Globus pallidus (tissue), 1 donor: ENCODE measurements at places on chromosomes 4 and X.
A peak's percentile ranks its signal among the peaks of the same experiment; 100 is the strongest.

DNA sequence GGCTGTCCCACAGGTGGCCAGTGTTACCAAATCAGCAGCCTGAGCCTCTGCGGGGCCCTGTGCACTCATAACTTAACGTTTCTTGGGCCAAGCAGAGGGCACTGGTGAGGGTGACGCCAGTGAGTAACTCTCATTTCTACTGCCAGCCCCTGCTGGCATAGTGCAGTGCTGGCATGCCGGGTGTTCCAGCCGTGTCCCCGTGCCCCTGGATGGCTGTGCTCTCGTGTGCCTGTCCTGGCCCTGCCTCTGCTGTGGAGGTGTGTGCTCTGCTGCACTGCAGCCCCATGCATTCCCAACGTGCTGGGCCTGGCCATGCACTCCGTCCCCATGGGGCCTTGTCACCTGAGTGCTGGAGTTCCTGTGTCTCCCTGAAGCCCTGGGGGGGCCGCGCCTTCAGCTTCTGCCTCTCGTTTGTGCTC lies 14.7 kb downstream of the TBC1D14 start:
- no peak for DNase-seq

- no peak for DNase-seq
Measured at GRCh38 chr4:180179146-180179545, 2064.1 kb upstream of the TENM3 start.

- DNase-seq = no peak
Measured at GRCh38 chrX:110442635-110443034, 84.0 kb downstream of the RTL9 start.

DNA sequence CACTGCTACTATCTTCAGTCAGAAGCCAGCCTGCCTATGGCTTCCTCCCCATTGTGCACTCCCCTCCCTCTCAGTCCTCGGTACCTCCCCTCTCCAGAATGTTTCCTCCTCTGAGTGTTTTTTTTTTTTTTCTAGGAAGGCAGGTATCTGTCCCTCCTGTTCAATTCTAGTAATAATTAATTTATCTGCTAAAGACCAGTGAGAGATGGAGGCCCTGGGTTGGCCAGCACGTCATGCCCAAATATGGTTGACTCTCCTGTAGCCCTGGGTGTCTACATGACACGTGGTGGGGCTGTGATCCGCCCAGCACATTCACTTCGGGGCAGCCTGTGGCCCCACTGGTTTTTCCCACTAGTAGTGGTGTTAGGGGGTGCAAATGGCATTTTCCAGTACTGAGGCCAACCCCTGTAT lies 1.8 kb downstream of the FLNA start:
- no peak for DNase-seq

GRCh38 chrX:132093239-132093860 lies 34.5 kb downstream of the FRMD7 start:
- no peak for DNase-seq

DNA sequence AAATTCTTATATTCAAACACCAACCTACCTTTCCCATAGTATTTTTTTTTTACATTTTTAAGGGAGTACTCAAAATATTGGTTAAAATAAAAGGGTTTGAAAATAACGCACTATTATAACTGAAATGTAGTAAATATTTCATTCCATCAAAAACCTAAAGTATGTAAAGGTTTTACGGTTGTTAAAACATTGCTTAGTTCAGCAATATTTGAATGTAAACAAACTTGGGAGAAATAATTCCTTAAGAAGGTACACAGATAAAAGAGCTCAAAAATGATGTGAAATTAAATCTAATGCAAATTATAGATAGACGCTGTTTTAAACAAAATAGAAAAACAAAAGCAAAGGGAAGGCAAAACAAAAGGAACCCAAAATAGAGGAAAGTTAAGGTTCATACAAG lies 1476.9 kb downstream of the PCDH18 start:
- no peak for DNase-seq

- no peak for DNase-seq
Measured at GRCh38 chr4:6926681-6927478, 17.3 kb downstream of the TBC1D14 start.

DNA sequence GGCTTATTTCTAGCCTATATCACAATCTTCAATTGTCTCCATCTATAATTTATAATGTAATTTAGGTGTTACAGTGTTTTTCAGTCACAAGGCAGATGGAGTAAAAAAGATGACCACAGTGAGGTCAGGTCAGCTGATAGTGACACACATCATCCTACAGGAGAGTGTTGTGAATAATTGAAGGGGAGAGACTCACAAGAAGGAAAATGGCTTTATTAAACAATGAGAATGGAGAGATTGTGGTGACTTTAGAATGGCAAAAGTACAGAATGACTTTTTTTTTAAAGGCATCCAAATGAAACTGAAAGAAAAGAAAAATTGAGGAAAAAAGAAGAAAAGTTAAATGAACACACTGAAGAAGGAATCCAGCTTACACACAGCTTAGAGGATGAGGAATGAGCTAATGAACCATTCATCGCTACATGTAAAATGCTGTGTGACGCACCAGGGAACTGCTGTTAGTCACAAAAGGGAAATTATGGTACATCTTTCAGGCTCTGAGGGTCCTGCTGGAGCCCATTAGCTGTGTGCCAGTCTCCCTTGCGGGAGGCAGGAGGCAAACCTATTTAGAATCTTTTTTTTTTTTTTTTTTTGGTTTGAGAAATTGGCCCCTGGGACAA lies 56.6 kb downstream of the SPRY1 start:
- DNase-seq = no peak

- no peak for DNase-seq
Measured at GRCh38 chr4:65383589-65384305, 286.5 kb downstream of the EPHA5 start.

GRCh38 chr4:173301518-173302201 lies 32.5 kb downstream of the HMGB2 start:
- DNase-seq = peak; percentile 24

DNA sequence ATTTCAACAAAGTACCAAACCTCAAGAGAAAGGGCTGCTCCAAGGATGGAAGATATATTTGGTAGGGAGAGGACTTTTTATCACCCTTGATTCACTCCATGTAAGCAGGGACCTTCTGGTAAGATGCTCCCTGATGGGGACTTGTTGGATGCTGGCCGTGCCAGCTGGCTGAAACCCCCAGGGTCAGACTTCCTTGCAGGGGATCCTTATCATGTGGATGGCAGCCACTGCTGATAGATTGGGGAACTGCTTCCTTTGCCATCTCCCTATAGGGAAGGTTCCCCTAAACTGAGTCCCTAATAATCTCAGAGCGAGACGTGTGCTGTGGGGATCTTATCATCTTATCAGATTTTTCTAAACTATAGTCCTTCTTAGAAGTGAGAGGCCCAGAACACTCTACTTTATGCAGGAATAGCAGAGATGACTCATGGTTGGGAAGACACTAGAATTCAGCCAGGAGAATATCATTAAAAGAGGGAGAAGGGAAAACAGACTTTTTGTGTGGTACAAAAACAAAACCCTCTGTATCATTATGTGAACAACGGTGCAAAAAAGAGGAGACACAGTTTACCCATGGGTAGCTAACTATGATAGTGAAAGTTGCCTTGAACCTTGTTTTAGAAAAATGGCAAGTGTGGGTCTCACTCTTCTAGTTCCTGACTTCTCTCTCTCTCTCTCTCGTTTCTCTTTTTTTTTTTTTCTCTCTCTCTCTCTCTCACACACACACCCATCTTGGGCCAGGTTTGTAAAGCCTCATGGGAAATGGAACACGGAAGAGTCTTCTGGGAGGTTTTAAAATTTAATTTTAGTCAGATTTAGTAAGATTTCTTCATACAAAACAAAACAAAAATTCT lies 16.1 kb downstream of the RHOH start:
- DNase-seq = no peak

- DNase-seq = no peak
Measured at GRCh38 chr4:21184788-21185187, 484.5 kb downstream of the PACRGL start.

- DNase-seq = no peak
Measured at GRCh38 chrX:69207216-69207615, 42.0 kb upstream of the PJA1 start.

DNA sequence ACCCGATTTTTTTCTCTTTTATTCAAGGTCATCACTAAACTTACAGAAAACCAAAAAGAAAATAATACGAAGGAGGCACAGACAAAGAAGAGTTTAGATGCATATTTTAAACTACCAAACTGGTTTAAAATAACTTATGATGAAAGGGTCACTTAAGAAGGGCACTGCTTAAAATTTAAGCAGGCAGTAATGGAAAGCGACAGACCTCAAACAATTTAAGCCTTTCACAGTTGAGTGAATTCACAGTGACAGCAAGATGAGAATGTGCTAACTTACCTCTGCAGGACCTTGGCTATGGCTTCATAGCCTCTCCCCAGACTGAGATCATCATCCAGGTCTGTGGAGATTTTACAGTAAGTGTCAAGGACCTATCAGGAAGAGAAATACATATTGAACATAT lies 112.1 kb downstream of the TTC29 start:
- no peak for DNase-seq

GRCh38 chr4:180156684-180157083 lies 2086.5 kb upstream of the TENM3 start:
- DNase-seq = no peak

- no peak for DNase-seq
Measured at GRCh38 chr4:95694411-95694810, 145.5 kb upstream of the PDHA2 start.

DNA sequence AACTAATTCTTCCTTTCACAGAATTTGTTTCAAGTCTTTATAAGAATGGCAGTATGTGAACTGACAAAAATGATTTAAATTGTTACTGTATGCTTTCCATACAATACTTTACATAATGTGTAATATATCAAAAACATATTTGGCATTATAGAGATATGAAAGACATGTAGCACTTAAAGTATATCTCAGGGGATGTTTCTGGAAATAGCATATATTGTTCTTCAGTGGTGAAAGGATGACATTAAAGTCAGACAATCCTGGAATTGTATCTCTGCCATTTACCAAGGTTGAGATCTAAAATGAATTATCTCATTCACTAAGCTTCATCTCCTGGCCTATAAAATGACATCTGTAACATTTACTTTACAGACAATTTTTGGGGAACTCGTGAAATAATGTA lies 358.4 kb upstream of the EPHA5 start:
- DNase-seq = no peak

GRCh38 chr4:167041524-167041923 lies 192.8 kb downstream of the SPOCK3 start:
- DNase-seq = no peak

DNA sequence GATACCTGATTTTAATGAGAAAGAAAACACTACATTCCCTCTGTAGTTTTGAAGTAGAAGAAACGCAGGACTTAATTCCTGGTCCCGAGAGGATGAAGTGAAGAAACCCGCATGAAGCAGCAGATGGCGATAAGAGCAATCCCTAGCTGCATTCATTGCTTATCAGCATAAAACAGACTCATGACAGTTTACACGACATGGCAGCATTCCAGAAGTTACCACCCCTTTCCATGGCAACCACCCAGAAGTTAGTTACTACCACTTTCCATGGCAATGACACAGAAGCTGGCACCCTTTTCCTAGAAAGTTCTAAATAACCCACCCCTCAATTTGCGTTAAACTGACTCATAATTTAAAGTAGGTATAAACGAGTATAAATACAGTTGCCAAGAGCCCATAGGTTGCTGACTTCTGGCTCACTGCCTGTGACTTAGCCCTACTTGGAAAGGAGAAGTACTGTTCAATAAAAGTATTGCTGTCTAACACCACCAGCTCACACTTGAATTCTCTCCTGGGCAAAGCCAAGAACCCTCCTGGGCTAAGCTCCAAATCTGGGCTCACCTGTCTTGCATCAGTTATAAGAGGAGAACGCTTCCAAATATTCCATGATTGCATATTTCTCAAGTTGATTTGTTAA lies 5.5 kb upstream of the XAGE2 start:
- DNase-seq = no peak

- peak; percentile 20 for DNase-seq
Measured at GRCh38 chr4:165328708-165329107, 1.2 kb downstream of the MSMO1 start.

- DNase-seq = no peak
Measured at GRCh38 chr4:30792601-30793000, 72.4 kb downstream of the PCDH7 start.

DNA sequence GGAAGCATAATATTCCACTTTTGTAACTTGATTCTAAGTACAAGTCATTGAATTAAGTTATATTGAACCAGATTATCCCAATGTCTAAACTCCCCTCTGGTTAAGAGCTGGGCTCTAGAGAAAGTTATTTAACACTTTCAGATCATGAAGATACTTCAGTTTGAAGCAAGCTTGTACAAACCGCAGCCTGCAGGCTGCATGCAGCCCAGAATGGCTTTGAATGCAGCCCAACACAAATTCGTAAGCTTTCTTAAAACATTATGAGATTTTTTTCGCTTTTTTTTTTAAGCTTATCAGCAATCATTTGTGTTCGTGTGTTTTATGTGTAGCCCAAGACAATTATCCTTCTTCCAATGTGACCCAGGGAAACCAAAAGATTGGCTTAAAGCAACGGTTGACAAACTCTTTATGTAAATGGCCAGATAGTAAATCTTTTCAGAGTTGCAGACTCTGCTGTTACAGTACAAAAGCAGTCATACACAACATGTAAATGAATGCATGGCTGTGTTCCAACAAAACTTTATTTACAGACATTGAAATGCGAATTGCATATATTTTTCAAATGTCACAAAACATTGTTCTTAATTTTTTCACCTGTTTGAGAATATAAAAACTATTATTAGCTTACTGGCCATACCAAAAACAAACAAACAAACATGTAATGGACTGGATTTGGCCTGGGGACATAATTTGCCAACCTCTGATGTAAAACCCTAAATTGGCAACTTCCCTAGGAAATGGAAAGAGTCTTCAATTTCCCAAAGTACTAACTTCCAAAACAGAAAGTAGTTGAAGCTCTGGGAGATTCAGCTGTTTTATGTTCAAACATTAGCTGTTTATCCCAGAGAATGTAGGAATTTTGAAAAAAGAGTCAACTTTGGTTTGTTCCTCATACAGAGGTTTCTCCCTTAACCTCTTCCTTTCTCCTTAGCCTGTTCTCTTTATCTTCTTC lies 201.1 kb upstream of the MBNL3 start:
- no peak for DNase-seq

DNA sequence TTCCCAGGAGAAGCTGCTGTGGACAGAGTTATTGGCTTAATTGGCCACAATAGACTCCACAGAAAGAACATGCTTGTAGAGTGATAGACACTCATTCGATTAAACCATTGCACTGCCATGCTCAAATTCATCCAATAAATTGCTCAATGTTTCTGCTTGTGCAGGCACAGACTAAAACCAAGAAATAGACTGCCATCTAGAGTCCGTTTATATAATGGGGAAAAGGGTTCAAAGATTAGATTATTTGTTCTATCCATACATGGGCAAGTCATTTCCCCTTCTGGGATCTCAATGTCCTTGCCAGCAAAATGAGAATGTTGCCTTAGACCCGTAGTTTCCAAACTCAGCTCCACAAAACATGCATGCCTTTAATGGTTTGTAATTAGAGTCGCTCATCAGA lies 8.7 kb downstream of the SMIM10 start:
- no peak for DNase-seq

DNA sequence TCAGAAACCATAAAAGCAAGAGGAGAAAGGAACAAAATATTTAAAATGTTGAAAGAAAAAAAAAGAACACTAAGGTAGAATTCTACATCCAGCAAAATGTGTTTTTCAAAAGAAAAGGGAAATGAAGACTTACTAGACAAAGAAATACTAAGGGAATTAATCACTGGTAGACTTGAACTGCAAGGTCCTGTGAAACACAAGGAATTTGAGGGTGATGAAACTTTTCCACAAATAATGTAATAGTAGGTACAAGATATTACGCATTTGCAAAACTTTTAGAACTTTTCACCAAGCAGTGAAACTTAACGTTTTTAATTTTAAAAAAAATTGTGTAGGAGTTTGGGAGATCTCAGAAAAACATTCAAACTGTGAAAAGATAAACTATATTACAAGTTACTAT lies 180.3 kb upstream of the MAGEB16 start:
- no peak for DNase-seq

GRCh38 chr4:83779103-83780052 lies 243.5 kb downstream of the GPAT3 start:
- no peak for DNase-seq
